ENCODE measurements at places on chromosomes 2 and 18.

DNA sequence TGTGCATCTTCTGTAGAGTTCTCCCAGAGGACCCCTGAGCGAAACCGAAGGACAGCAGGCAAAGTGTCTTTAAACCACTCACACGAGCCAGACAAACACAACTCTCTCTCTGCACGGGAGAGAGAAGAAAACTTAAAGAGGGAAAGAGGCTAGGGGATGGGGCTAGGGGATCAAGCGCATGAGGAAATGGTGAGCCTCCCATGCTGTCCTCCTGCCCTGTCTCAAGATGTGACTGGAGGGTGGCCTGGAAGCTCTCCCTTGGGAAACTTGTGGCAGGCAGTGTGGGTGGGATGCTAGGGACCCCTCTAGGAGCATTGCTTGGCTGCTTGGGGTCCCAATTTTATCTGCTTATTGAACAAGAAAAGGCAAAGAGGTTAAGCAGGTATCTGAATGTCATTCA lies 44.5 kb downstream of the CYP26B1 start:
- no peak for DNase-seq

DNA sequence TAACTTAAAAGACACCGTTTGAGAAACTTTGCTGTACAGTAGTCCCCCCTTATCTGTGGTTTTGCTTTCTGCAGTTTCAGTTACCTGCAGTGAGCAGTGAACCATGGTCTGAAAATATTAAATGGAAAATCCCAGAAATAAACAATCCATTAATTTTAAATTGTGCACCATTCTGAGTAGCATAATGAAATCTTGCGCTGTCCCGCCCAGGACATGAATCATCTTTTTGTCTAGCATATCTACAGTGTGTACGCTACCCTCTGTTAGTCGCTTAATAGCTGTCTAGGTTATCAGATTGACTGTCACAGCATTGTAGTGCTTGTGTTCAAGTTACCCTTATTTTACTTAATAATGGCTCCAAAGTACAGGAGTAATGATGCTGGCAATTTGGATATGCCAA lies 6.1 kb downstream of the ARPC2 start:
- DNase-seq, result no peak

DNA sequence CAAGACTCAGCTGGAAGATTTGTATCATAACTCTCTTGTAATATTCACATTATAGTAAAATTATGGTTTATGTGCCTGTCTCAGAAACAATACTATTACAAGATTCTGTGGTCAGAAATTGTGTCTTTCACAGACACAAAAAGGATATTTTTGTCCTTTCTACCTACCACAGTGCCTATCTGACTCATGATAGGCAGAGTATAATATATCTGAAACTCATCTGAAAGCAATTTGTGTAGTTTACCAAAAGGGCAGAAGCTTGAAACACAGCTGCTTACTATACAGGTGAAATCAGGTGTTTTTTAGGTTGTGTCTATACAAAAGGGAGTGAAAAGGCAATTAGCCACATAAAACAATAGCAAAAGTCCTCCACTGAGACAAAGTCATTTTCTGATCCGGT lies 10.9 kb downstream of the TMEM200C start:
- DNase-seq, result no peak

- no peak for DNase-seq
Measured at GRCh38 chr2:180359522-180360282, 352.6 kb upstream of the CWC22 start.

- DNase-seq, result no peak
Measured at GRCh38 chr2:97355887-97356286, 233.8 kb downstream of the ANKRD36B start.

- DNase-seq, result no peak
Measured at GRCh38 chr2:30341500-30342267, 105.4 kb upstream of the LCLAT1 start.

- DNase-seq, result no peak
Measured at GRCh38 chr2:233259730-233260129, 8.3 kb downstream of the ATG16L1 start.

- DNase-seq, result peak; percentile 63
Measured at GRCh38 chr2:242031481-242032019, 162.0 kb downstream of the RTP5 start.

DNA sequence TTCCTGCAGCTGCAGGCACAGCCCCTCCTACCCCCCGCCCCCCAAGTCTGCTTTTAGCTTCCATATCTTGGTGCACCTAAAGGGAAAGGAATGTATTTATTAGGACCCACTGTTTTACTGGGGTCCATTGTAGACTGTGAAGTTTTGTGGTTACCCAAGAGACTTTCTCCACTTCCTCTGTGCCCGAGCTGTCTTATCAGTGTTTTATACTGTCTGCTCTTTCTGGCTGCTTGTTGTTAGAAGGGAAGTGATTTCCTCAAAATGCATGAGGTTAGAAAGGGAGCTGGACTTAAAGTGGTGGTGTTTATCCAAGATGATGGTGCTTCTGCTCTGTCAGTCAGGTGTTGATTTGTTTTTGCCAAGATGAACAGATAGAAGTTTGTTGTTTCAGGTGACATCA lies 85.0 kb downstream of the PTH2R start:
- no peak for DNase-seq

DNA sequence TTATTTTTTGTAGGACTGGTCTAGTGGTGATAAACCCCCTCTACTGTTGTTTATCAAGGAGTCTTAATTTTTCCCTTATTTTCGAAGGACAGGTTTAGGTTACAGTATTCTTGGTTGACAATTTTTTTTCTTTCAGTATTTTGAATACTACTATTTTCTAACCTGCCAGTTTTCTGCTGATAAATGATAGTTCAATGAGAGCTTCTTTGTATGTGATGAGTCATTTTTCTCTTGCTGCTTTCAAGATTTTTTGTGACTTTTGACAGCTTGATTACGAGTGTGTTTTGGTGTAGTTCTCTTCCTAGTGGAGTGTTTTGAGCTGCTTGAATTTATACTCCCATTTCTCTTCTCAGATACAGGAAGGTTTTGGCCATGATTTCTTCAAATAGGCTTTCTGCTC lies 77.5 kb downstream of the ACSL3 start:
- no peak for DNase-seq

DNA sequence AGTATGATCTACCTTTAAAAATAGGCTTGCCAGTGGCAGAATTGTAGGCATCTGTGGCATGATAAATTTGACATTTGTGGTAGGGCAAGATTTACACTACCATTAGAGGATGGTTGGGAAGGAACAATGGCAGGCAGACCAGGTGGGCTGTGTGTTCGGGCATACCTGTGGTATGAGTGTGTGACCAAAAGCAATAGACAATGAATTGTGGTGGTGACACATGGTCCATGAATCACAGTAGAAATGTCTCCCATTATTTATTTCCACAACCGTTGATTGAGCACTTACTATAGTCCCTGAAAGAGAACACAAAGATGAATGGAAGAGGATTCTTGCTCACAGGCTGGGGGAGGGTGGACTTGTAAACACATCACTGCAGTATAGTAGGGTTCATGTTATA lies 29.9 kb upstream of the RUFY4 start:
- DNase-seq, result no peak
